ENCODE measurements at places on chromosomes 1 and 21.

DNA sequence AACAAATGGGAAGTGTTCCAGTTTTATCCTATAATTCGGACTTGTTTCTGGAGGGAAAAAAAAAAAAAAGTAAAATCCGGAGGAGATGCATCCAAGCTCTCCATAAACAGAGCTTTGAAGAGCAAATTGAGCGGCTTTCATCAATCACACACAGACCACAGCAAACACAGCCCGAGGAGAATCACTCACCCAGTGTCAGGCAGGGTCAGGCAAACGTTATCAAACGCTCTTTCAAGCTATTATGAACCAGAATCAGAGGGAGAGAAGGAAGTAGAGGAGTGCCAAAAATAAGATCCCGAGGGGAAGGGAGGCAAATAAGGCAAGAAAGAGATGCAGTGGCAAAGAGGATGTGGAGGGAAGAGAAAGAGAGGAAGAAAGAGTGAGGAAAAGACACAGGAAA is 188.3 kb upstream of the CAMK1G start:
- no peak for DNase-seq

DNA sequence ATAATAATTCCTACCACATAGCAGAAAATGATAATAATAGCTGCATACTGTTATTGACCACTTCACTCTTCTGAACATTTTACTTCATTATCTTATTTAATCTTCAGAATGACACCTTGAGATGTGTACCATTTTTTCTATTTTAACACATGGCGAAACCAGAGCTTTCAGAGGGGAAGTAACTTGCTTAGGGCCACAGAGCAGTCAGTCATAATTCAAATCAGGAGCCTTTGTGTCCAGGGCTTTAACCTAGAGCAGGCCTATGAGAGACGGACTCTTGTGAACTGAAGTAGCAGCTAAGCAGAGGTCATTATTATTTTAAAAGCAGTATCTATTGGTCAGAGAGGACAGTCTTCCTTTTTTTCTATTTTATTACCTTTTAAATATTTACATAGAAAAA is 114.0 kb downstream of the ROR1 start:
- no peak for DNase-seq

- no peak for DNase-seq
Measured at GRCh38 chr1:246219508-246220030, 287.5 kb downstream of the SMYD3 start.

- DNase-seq = no peak
Measured at GRCh38 chr1:111032295-111032897, 68.7 kb upstream of the LRIF1 start.
